Osteoblast (primary cell): ENCODE measurements at places on chromosomes 5 and 9. TPM values are rescaled to one million over a fixed set of nuclear protein-coding genes. Genes with fewer than 3 reads are reported as not detected.

Gene TOR1B
- 27.5 and 31.5 TPM in 2 replicates for total RNA-seq

- no peak for DNase-seq
These were observed 57.3 kb downstream of the TRIO start for GRCh38 chr5:14200312-14200990.

DNA sequence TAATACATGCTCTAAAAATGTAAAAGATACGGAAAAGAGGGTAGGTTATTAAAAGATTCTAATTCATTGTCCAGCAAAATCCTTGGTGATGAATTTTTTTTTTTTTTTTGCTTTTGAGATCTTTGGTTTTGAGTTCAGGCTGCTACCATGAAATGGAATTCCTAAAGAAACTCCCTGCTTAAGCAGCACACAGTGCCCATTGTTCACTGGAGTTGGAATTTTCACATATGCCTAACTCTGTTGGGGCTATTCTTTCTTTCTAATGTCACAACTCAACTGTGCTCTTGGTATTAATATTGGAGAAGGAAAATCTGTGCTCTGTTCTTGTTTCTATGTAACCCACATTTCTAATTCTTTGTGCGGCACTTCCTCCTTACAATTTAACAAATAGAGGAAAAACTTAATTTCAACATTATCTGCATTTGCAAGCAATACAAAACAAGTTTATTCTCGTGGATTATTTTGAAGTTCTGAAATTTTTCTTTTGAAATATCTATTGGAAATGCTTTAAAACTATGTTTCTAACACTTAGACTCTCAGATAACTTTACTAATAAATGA is 21.6 kb downstream of the MATR3 start:
- no peak for DNase-seq

DNA sequence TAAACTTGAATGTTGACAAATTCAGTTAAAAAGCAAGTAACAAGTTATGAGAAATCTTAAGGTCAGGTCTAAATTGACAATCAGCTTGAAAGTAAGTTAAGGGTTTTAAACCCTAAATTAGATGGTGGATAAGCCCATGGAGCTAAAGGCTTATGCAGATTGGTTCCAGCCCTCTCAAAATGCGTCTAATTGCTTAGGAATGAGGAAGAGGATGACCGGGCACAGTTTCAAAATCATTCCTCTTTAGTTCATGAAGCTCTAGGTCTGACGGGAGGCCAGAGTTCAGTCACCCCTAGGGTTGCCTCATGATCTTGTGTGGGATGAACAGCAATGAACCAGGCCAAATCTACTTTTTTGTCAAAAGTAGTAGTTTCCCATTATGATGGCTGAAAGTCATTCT is 75.4 kb downstream of the SLC38A9 start:
- peak; percentile 48 for DNase-seq

- no peak for DNase-seq
These were observed 176.4 kb upstream of the MRPS30 start for GRCh38 chr5:44632344-44632743.
